ENCODE measurements at places on chromosomes 11 and 22.
A peak's percentile ranks its signal among the peaks of the same experiment; 100 is the strongest.

GRCh38 chr11:130908770-130909625, 7.3 kb downstream of the SNX19 start:
- DNase-seq, result no peak

- DNase-seq, result no peak
These were observed 14.9 kb upstream of the TSKU start for GRCh38 chr11:76768088-76768908.

GRCh38 chr22:20456064-20456721, 18.6 kb upstream of the SCARF2 start:
- DNase-seq, result peak; percentile 87

- peak; percentile 55 for DNase-seq
These were observed 38.1 kb downstream of the AHNAK start for GRCh38 chr11:62508336-62509058.

- DNase-seq, result no peak
These were observed 14.0 kb downstream of the GALNT18 start for GRCh38 chr11:11607772-11608171.

- no peak for DNase-seq
These were observed 154.3 kb upstream of the E2F8 start for GRCh38 chr11:19395050-19395449.

GRCh38 chr22:32802237-32802765, 796 bp downstream of the TIMP3 start:
- DNase-seq, result no peak

DNA sequence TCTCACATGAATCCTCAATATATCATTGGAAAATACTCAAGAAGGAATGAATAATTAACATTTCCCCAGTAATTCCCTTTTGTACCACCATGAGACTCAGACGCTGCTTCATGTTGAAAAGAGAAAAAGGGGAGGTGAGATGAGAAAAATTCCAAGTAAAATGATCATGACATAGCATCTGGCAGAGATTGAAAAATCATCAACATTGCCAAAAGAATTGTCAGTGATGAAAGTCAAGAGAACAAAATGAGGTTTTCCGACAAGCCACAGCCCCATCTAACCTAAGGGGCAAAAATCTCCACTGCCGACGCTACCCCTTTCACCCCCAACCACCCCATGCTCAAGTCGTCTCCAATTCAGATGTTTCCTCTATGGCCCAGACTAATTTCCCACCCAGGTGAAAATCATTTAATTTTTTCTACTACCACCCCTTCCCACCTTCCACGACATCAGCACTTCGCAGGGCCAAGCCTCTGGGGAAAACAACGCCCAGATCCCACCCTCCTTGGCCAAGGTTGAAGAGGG, 1.2 kb downstream of the RAB6A start:
- DNase-seq, result no peak

DNA sequence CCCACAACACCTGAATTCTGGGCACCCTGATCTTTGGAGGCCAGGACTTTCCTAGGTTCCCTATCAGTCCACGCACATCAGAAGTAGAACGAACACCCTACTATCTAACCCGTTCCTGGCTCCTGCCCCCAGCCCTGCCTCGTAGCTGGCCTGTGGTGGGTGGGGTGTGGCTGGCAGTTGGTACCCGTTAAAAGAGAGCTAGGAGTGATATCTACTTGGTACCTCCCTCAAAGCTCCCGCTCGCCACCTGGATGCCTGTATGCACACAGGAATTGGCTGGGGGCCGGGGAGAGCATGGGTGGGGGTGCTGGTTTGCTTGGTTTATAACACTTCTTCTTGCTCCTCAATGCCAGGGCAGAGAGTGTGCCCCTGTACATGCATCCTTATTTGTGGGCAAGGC, 14.0 kb upstream of the NECTIN1 start:
- no peak for DNase-seq

- DNase-seq, result no peak
These were observed 83.9 kb downstream of the AMOTL1 start for GRCh38 chr11:94851864-94852636.

GRCh38 chr22:28137036-28137435, 218.0 kb upstream of the PITPNB start:
- DNase-seq, result no peak

- no peak for DNase-seq
These were observed 24.7 kb downstream of the LDLRAD3 start for GRCh38 chr11:35968386-35969088.

- no peak for DNase-seq
These were observed 104.4 kb downstream of the FANCF start for GRCh38 chr11:22521226-22521625.

- no peak for DNase-seq
These were observed 22.4 kb downstream of the KIRREL3 start for GRCh38 chr11:126978165-126978564.

GRCh38 chr11:119832202-119832935, 103.4 kb upstream of the NECTIN1 start:
- DNase-seq, result no peak

GRCh38 chr11:85922367-85922766, 67.2 kb downstream of the CCDC83 start:
- no peak for DNase-seq

GRCh38 chr11:126718276-126718675, 282.3 kb downstream of the KIRREL3 start:
- DNase-seq, result no peak

GRCh38 chr11:114925591-114925990, 247.3 kb downstream of the NXPE2 start:
- DNase-seq, result no peak

DNA sequence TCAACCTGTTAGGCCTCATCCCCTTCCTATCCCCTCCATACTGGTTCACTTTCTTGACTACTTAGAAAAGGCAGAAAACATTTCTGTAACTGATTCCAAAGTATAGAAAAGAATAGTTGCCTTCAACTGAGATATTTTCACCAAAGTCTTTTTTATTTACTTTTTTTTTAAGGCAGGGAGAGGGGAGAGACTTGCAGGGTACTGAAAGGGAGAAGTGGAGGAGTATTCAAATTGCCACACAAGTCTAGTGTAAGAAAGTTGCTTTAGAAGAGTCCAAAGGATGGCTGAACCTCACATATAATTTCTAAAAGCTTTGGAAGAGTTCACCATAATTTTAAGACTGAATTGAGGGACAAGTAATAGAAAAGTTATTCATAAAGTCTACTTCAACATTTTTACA, 6.3 kb downstream of the PHF21A start:
- DNase-seq, result no peak

DNA sequence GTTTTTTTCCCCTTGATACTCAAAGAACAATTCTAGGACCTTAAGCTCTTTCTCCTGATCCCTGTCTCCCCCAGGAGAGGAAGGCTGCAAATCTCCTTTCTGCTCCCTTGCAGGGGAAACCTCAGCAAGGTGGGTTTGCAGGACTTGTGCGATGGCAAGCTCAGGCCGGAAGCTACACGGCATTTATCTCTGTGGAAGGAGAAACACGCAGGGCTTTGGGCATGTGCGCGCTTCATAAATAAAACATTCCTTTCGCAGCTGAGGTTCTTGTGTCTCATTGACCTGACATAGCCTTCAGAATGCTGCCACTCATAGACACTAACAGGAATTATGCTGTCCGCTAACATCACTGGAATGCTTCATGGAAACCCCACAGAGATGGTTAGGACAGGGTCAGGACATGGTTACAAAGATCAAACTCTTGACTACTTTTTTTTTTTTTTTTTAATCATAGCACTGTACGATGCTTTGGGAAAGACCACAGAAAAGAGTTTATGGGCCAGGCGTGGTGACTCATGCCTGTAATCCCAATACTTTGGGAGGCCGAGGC, 42.6 kb downstream of the SLN start:
- DNase-seq, result no peak

- no peak for DNase-seq
These were observed 69.9 kb downstream of the BUD13 start for GRCh38 chr11:116702772-116703385.

DNA sequence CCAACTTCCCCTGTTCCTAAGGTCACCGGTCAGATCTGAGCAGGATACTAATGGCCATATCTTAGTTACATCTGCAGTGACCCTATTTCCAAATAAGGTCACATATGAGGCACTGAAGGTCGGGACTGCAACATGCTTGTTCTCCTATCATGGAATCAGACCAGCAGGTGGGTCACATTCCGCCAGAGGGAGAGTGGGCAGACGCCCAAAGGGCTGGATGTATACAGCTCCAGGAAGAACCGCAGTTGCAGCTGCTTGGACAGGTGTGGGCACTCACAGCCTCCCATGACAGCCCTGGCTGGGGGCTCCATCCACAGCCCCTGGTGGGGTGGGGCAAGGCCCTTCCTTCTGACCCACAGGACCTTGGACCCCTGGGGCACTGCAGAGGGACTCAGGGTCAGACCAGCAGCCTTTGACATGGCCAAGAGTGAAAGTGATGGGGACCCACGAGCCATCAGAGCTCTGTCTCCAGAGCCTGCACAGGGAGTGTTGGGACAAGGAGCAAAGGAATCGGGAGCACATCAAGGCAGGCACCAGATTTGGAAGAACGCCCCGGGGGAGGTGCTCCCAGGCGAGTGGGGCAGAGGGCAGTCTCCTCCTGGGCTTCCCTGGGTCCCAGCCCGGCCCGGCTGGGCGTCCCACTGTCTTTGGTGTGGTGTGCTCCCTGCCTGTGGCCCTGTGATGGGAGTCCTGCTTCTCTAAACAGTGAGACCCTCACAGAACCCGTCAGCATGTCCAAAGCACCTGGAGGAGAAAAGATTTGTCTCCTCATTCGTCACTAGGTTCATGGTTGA, 13.3 kb upstream of the CD81 start:
- no peak for DNase-seq

- DNase-seq, result no peak
These were observed 214.1 kb downstream of the TBC1D22A start for GRCh38 chr22:46976598-46976997.

- no peak for DNase-seq
These were observed 20.3 kb downstream of the BMAL1 start for GRCh38 chr11:13297917-13298356.

- DNase-seq, result no peak
These were observed 46.3 kb upstream of the RRM1 start for GRCh38 chr11:4048340-4048739.

GRCh38 chr22:33393432-33393831, 335.3 kb upstream of the SYN3 start:
- DNase-seq, result no peak

DNA sequence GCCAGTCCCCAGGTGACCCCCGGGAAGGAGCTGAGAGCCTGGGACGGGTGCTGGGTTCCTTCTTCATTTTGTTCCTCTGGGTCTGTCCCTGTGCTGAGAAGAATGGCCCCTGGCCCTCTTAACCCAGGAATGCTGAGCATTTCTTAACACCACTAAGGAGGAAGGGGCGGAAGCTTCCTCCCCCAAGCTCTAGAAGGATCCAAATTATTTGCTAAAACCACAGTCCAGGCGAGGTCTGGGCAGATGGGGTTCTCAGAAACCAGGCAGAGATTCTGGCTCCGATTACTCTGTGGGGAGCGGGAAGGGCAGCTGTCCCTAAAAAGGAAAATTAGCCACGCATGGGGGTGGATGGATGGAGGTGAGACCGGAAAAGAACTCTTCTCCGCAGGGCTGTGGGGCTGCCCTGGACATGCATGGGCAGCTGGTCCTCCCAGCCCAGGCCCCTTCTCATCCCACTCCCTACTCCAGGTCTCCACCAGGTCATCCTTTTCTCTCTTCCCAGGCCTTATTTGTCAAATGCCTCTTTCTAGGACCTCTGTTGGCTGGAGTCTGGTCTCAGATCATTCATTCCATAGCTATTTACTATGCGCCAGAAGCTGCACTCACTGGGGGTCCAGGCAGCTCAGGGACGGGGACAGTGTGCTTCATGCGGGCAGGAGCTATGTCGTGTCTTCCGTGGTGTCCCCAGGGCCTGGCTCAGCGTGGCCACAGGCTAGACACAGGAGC, 45.0 kb upstream of the MYH9 start:
- no peak for DNase-seq

DNA sequence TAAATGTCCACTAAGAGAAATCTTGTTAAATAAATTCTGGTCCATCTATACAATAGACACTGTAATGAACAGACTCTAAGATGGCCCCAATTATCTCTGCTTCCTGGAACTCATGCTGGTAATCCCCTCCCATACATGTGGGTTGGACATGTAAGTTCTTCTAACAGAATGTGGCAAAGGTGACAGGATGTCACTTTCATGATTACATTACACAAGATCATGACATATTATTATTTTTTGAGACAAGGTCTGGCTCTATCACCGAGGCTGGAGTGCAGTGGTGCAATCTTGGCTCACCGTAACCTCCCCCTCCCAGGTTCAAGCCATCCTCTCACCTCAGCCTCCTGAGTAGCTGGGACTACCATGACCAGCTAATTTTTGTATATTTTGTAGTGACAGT, 14.6 kb upstream of the NDUFC2 start:
- DNase-seq, result no peak

DNA sequence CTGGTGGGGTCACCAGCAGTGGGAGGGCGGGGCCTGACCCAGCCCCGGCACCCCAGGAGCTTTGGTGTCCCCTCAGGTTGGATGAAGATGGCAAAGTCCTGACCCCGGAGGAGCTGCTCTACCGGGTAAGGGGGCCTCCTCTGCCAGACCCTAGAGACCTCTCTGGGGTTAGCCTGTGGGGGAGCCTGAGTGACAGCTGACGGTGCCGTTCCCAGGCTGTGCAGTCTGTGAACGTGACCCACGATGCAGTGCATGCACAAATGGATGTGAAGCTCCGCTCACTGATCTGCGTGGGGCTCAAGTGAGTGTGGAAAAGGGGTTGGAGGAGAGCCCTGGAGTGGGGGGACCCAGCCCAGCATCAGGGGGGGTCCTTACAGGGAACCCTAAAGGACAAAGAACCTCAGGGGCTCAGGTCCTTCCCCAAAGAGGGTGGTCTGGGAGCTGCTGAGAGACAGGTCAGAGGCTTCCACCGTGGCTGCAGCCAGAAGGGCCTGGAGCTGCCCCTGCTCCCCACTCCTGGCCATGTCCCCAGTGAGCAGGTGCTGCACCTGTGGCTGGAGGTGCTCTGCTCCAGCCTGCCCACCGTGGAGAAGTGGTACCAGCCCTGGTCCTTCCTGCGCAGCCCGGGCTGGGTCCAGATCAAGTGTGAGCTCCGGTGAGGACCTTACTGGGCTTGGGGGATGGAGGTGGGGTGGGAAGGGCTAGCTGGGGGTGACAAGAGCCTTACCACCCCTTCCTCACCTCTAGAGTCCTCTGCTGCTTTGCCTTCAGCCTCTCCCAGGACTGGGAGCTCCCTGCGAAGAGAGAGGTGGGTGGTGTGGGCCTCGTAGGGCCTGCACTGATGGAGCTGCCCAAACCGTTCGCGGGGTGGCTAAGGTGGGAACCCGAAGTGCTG, 38.6 kb downstream of the SGSM3 start:
- no peak for DNase-seq

- no peak for DNase-seq
These were observed 46.1 kb downstream of the SMIM38 start for GRCh38 chr11:69201764-69202370.

- DNase-seq, result no peak
These were observed 255.2 kb downstream of the BUD13 start for GRCh38 chr11:116517584-116517983.

DNA sequence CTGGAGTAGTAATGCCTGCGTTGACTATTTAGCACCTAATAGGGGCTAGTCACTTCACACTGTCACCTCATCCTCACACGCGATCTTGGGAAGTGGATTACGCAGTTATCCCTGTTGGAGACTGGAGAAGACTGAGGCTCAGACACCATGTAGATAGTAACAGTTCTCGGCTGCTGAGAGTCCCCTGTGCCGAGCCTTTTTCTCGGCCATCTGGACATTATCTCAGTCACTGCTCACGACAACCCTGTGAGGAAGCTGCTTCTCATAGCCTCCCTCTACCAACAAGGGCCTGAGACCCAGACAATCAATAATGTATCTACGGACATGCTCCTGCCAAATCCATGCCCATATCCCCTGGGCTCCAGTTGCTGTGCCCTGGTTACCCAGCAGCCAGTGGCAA, 25.9 kb downstream of the SCUBE1 start:
- no peak for DNase-seq

GRCh38 chr11:11157185-11157584, 195.9 kb downstream of the CSNK2A3 start:
- peak; percentile 51 for DNase-seq

Measured in germinal center (tissue), 1 donor.